Osteocyte (in vitro differentiated cells): ENCODE measurements at places on chromosomes 11 and 22.
A peak's percentile ranks its signal among the peaks of the same experiment; 100 is the strongest.

- DNase-seq, result no peak
Measured at GRCh38 chr11:75527938-75528735, 2.4 kb upstream of the GDPD5 start.

- no peak for DNase-seq
Measured at GRCh38 chr22:46655861-46656608, 35.8 kb downstream of the GRAMD4 start.

- no peak for DNase-seq
Measured at GRCh38 chr22:46148816-46149511, 1.4 kb upstream of the PPARA start.

- DNase-seq, result no peak
Measured at GRCh38 chr11:104583857-104584256, 314.4 kb downstream of the CASP12 start.

- DNase-seq, result no peak
Measured at GRCh38 chr11:30509364-30509763, 76.8 kb downstream of the MPPED2 start.

GRCh38 chr11:46118702-46119351, 2.4 kb downstream of the PHF21A start:
- no peak for DNase-seq

- no peak for DNase-seq
Measured at GRCh38 chr11:129814244-129815014, 1.2 kb upstream of the TMEM45B start.

DNA sequence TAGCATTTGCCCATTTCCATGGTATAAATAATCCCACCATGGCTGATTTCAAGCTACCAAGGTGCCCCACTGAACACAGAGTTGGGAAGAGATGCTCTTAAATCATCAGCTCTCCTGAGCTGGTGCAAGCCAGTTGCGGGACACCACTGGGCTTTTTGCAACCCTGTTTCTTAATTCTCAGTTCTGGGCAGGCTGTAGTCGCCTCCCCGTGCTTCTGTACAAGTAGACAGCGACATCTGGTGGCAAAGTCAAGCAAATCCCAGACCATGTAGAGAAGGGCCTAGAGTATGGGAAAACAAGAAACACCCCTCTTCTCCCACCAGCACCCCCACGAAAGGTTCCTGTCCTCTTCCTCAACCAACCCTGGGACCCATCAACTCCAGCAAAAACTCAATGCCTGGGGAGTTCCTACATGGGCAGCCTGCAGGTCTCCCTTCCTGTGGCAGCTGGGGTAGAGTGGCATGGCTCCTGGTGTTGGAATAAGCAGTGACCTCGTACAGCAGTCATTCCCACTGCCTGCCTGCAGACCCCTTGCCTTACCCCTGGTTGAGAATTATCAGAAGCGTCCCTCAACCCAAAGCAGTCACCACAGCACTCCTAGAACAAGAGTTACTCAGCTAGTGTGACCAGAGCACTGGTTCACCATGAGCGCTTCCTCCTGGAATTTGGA, 68.4 kb downstream of the IGLL5 start:
- no peak for DNase-seq

DNA sequence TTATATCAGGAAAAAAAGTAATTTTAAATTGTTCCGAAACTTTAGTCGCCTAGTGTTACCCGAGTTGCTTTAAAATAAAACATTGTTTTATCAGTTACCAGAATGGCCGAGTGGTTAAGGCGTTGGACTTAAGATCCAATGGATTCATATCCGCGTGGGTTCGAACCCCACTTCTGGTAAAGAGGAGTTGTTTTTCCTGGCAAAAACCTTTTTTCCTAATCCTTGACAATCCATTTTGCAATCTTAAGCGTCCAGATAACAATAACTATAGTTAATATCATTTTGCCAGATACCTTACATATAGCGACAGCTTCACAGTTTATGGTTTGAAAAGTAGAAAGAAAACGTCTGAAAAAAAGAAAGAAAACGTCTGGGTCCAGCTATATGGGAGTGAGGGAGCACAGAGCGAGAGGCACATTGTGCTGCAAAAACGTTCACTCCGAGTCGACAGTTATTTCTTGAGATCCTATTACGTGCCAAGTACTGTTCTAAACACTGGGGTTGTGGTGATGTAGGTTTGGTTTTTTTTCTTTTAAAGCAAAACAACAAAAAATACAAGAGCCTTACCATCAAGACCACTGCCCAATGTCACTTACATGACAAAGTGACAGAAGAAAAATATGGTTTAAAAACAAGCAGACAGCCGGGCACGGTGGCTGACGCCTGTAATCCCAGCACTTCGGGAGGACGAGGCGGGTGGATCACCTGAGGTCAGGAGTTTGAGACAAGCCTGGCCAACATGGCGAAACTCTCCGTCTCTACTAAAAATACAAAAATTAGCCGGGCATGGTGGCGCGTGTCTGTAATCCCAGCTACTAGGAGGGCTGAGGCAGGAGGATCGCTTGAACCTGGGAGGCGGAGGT, 40.6 kb downstream of the OR4D9 start:
- no peak for DNase-seq

GRCh38 chr11:78094250-78094649, 14.6 kb upstream of the NDUFC2 start:
- no peak for DNase-seq

DNA sequence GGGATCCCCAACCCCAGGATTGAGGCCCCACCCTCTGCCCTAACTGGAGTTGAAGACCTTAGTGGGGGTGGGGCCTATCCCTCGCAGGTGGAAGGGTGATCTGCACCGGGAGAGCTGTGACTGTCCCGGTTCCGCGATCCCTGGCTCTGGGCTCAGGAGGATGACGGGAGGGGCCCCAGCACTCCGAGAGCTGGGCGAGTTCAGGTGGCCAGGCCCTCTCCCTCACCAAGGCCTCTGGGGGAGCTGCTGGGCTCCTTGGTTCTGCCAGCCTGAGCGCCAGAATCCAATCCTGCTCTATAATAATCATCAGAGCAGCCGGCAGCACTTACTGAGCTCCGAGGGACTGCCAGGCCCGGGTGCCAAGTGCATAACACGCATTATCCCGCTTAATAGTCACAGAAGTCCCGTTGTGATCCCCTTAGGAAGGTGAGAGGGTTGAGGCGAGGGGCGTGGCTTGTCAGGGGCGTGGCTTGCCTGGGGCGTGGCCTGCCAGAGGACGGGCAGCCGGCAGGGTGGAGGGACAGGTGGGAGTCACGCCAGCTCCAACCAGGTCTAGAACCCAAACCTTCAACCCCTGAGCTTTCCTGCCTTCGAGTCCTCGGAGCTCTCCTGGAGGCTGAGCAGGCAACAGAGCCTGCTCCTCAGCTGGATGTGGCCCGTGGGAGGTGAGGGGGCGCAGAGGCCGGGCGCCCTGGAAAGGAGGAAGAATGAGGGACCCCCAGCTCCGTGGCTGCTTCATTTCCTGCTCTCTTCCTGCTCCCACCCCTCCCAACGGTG, 7.3 kb upstream of the SYT7 start:
- no peak for DNase-seq

- no peak for DNase-seq
Measured at GRCh38 chr11:61711498-61711897, 31.3 kb downstream of the DAGLA start.

DNA sequence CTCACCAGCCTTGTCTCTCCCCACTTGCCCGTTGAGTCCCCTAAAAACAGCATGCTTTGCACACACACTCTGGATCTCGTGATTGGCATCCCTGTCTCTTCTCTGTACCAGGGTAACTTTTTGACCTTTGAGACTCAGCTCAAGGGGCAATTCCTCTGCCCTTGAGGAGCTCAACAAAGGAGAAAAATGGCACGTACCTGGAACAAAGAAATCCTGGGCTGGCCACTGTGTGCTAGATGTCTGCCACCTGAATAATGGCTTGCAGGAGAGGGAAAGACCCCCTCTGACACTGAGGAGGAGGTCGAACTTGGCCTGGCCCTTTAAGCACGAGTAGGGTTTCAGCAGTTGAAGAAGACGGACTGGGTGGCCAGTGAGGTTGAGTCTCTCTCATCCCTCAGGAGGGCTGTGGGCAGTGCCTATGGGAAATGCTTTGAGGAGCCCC, 5.8 kb downstream of the UBE2L3 start:
- no peak for DNase-seq

GRCh38 chr11:33723238-33723881, 12.9 kb downstream of the CD59 start:
- DNase-seq, result no peak

- DNase-seq, result peak; percentile 19
Measured at GRCh38 chr22:18947905-18948304, 11.8 kb upstream of the PRODH start.

DNA sequence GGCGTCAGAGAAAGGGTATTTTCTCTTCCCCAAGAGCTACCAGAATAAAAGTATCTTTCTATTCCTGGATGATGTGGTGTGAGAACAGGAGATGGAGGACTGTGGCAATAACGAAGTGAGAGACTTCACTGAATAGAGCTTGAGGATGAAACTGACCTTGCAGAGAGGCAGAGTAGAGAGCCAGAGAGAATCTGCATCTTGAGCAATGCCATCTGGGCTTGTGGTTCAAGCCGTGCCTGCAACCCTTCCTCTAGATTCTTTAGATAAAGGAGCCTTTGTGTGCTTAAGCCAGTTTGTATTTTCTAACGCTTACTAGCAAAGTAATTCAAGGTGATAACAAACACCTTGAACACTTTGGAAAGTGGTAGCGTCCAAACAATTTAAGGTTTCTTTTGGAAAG, 2.2 kb downstream of the ME3 start:
- no peak for DNase-seq

- DNase-seq, result peak; percentile 82
Measured at GRCh38 chr11:65744026-65744698, 23.6 kb upstream of the RNASEH2C start.

DNA sequence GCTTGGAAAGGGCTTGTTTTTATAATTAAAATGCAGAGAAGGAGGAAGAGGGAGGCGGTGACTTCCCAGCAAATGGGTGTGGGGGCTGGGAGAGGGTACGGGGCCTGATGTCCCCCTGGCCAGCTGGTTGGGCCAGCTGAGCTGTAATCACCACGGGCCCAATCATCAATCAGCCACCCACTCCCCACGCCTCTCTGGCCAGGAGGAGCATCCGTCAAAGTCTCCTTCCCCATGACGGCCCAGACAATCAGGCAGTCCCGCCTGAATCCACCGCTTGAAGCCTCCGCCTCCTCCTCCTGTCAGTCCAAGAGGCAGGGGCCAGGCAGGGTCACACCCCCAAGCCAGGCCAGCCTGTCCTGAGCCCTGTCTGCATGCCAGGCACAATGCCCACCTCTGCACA, 13.3 kb upstream of the CABP7 start:
- DNase-seq, result no peak

DNA sequence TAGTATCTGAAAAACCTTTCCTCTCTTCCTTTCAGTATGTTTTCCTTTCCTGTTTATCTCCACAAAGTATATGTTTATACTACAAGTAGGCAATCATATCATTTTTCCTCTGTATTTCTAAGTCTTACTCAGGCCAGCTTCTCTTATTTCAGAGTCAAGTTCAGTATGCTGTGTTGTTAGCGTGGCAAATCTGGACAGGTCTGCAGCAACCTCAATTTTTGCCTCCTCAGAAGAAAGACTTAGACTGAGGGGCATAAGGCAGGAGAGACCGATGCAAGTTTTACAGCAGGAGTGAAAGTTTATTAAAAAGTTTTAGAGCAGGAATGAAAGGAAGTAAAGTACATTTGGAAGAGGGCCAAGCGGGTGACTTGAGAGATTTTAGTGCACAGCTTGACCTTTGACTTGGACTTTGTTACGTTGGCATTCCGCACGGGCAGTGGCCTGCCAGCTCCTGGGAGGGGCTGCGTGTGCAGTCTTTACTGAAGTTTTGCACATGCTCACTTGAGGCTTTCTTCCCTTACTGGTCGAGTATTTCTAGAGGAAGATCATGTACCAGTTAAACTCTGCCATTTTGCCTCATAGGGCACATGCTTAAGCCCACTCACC, 343.2 kb downstream of the NTM start:
- no peak for DNase-seq

- DNase-seq, result no peak
Measured at GRCh38 chr22:50443197-50443596, 31.6 kb downstream of the SBF1 start.

GRCh38 chr11:27497284-27497866, 9.2 kb downstream of the LIN7C start:
- DNase-seq, result no peak

DNA sequence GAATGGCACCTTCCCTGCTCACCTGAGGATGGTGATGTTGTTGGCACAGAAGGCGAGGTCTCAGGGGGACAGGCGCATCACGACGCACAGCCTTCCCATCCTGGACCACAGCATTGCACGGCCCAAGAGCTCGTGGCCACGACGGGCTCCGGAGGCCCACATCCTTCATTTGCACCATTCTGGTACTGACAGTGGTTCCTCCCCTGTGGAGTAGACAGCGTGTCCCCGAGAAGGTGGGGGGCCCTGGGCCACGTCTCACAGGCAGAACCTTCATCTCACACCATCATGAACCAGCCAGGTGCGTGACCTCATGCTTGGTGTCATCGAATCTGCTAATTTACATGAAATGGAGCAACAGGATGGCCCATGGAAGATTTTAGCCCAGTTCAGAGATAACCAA, 180.0 kb downstream of the CTTN start:
- DNase-seq, result no peak

GRCh38 chr11:38990841-38991240, 2392.8 kb upstream of the RAG2 start:
- DNase-seq, result no peak

DNA sequence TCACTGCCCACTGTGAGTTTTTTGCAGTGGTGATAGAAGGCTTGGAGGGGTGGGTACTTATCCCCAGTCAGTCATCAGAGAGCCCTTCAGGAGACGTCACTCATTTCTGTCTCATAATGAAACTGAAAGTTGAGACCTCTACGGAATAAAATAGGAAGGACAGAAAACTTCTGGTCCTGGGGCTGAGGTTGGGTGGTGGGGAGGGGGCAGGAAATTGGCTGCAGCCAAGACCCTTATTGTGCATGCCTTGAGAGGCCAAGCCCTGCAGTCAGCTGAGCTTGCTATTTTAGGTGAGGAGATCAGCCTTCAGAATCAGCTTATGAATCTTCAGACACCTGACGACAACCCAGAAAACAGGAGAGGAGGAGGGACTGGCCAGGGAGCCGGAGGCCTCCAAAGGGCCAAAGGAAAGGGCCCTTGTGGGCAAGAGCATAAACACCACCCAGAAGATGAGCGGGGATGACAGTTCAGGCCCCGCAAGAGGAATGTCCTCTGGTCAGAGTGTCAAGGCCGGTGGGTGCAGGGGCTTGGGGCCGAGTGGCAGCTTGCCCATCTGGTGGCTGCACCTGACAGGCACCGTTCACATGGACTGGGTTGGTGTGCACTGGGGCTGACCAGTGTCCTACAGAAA, 17.9 kb upstream of the ADA2 start:
- DNase-seq, result no peak

DNA sequence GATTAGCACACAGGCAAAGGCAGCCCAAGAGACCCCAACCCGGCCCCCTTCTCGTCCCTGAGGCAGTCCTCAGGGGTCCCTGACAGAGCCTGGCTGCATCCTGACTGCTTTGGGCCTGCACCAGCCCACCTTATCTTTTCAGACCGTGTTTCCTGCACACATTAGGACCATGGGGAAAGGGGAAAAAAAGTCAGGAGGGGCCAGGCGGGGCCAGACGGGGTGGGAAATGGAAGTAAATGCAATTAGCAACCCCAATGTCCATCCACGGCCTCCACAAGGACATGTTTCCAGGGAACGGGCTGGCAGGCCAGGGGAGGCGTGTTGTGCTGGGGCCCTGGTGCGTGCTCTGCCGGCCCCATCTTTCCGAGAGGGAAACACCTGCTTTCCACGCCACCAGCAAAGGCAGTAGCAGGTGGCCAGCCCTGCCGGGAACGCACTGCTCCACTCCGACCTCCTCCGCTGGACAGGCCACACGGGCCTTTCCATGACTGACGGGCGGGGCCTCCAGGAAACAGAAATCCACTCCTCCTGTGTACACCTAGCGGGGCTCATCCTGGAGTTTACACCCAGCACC, 7.4 kb downstream of the EHD1 start:
- DNase-seq, result no peak

- DNase-seq, result no peak
Measured at GRCh38 chr22:43829904-43830851, 18.1 kb upstream of the EFCAB6 start.
